Activated CD8-positive, alpha-beta memory T cell treated with anti-CD3 and anti-CD28 coated beads for 4 hours (primary cell): ENCODE measurements at places on chromosomes 1 and 21.

- DNase-seq: no peak
Observed at GRCh38 chr1:26545969-26546323, 16.4 kb downstream of the RPS6KA1 start.

DNA sequence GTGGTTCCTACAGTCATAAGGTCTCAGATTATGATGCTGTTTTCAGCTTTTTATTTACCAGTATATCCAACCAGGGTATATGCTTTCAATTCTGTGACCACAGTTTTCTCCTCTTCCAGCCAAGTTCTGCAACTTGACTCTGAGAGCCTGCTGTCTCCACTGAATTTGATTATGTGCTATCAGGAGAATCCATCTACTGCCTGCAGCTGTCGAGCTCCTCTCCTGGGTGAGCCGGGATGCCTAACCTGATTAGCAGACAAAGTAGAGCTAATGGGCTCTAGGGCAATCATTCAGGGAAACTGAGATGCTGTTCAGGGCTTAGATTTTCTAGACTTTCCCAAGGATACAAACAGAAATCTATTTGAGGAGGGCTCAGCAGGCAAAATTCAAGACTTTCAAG, 271.5 kb upstream of the BEND5 start:
- DNase-seq: no peak

DNA sequence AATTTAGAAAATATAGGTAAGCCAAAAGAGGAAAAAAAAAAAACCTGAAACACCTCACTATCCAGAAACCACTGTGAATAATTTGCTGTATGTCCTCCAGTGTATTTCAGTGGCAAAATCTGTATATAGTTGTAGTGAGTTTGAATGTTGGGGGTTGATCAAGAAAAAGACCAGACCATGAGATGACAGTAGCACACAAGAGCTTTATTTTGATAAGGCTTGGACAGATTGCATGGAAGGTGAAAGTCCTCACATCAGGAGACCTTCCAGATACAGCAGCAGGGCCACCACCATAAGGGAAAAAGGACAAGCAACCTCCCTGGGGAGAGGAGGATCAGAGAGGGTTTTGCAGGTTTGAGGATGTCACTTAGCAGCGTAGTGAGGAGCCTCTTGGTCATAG, 16.2 kb upstream of the C1orf115 start:
- no peak for DNase-seq

DNA sequence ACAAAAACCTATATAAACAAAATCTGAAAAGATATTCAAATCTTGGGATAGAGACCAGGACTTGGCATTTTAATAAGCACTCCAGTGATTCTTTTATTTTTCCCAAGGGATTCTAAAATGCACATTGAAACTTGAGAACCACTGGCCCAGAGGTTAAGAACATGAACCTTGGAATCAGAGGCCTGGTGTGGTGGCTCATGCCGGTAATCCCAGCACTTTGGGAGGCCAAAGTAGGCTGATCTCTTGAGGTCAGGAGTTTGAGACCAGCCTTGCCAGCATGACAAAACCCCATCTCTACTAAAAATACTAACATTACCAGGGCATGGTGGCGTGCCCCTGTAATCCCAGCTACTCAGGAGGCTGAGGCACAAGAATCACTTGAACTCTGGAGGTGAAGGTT, 12.9 kb upstream of the CEP85 start:
- DNase-seq: no peak

DNA sequence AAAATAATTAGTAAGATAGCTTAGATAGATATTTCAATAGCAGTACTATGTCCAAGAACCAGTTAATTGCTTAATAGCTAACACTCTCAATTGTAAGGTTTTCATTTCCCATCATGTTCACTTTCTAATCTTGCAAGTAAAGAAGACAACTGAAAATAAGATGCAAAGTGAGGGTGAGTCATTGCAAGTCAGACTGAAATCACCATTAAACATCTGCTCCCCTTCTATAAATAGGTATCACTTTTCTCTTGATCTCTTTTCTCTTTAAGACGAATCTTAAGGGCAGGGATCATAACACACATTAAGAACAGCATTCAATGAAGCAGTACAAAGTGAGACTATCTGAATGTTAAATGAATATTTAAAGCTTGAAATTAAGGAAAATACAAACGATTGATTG, 40.4 kb downstream of the UBR4 start:
- DNase-seq: no peak

DNA sequence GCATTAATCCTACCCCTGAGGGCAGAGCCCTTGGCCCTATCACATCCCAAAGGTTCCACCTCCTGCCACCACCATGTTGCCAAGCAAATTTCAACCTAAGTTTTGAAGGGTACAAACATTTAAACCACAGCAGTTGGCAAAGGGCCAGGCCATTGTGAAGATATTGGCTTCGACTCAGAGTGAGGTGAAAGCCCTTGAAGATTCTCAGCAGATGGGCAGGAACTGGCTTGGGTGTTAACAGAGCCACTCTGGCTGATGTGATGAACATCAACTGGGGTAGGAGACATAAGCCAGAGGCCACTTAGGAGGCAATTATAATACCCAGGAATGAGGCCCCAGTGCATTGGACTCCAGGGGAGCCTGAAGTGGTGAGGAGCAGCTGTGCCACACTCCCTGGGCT, 207.7 kb upstream of the KAZN start:
- DNase-seq: no peak

DNA sequence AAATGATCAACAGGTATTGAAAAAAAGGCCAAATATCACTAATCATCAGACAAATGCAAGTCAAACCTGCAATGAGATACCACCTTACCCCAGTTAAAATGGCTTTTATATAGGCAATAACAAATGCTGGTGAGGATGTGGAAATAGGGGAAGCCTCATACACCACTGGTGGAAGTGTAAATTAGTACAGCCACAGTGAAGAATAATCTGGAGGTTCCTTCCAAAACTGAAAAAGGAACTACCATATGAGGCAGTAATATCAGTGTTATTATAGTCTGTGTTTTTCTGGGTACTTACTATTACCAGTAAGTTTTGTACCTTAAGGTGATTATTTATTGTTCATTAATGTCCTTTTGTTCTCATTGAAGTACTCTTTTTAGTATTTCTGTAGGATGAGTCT, 201.3 kb downstream of the MRPL39 start:
- DNase-seq: no peak

DNA sequence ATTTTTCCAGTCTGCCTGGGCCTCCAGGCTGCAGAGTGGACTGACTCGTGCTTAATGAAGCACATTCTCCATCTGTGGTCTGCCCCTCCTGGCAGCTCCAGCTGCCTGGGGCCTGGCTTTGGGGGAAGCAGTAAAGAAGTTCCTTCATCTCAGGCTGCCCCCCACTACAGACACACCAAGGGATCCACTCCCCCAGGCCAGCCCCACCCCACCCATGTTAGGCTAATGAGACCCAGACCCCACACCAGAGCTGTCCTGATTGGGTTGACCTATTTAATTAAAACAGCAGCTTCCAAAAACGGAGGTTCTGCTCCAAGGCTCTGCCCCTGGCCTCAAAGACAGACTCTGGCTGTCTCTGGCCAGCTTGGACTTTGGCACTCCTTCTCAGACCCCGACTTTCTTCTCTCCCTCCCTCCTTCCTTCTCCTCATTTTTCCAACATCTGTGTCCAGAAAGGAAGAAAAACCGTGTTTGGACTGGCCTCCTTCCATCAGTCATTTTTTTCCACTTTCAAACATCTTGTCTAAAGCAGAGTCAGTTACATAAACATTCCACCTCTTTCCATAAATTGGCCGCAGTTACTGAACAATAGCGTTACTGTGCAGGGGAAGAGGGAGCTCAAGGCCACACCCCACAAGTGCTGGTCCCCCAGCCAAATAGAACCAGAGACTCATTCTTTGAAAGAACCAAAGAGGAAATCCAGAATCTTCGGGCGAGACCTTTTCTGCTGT, 29.7 kb downstream of the SERTAD4 start:
- DNase-seq: no peak

DNA sequence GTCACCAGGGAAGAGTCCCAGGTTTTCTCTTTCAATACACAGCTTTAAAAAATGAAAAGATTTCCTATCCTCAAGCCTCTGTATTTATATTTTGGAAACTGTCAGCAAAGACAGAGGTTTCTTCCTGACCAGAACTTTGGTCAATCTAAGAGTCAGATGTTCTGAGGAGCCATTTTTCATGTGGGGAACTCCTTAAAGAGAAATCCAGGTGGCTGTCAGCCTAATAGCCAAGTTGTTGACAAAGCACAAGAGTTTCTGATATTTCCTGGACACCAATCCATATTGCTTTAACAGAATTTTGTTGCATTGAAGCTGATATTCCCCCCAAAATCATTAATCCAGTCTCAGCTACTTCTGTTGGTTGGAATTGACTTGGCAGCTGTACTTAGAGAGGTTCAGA, 318.6 kb upstream of the NFIA start:
- DNase-seq: no peak

- no peak for DNase-seq
Observed at GRCh38 chr21:31667132-31667531, 7.6 kb downstream of the SOD1 start.

DNA sequence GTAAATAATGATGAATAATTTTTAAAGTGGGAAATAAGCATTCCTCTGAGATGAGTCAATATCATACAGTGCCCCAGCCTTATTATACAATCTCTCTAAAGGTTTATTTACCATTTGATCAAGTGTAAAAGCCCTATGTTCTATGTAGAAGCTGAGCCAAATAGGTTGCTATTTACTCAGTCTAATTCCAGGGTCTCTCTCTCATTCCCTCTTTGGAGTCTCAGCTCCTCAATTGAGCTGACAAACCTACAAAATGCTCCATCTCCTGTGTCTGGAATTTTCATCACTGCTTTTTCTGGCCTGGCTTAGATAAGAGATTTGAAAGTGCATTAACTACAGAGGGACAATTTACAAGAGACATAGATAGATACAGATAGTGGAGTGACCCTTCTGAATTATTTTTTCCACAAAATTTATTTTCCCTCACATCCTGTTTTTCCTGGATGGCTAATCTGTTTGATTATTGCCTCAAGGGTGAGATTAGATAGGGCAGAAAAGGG, 24.8 kb upstream of the USH2A start:
- DNase-seq: no peak

GRCh38 chr1:105684714-105685113, 1371.8 kb upstream of the PRMT6 start:
- no peak for DNase-seq

- no peak for DNase-seq
Observed at GRCh38 chr21:26813426-26813998, 31.7 kb downstream of the ADAMTS1 start.

DNA sequence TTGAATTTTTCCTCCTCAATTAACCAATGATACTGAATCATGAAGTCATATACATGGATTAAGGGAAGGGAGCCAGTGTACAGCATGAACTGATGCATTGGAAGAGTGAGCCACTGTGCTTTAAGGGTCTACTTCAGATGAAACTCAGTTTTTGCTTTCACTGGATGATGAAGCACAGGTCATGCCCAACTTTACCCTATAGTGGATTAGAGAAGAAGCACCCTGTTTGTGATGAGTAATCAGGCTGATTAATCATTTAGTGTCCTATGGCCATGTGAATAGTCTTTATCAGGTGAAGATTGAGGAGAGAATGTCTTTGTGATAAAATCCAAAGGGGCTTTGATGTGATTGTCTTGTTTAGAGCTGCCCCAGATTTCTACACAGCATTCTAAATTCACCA, 24.7 kb upstream of the LAMC1 start:
- no peak for DNase-seq

GRCh38 chr21:46325073-46325912, 1.3 kb downstream of the PCNT start:
- no peak for DNase-seq

GRCh38 chr1:151887028-151887427, 22.3 kb downstream of the THEM4 start:
- no peak for DNase-seq

GRCh38 chr1:159647616-159648015, 60.0 kb downstream of the APCS start:
- DNase-seq: no peak

- DNase-seq: no peak
Observed at GRCh38 chr1:12546771-12547585, 71.0 kb downstream of the DHRS3 start.

DNA sequence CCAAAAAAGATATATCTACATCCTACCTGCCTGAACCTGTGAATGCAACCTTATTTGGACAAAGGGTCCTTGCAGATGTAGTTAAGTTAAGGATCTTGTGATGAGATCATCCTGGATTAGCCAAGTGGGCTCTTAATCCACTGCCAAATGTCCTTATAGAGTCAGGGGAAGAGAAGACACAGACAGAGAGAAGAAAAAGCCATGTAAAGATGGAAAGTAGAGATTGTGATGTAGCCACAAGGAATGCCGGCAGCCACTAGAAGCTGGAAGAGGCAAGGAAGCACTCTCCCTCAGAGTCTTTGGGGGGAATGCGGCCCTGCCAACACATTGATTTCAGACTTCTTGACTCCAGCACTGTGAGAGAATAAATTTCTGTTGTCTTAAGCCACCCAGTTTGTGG, 16.2 kb downstream of the HSD11B1 start:
- no peak for DNase-seq

GRCh38 chr1:155000411-155000725, 2.2 kb upstream of the ZBTB7B start:
- DNase-seq: no peak

GRCh38 chr1:25183126-25183980, 48.9 kb downstream of the SYF2 start:
- DNase-seq: no peak

DNA sequence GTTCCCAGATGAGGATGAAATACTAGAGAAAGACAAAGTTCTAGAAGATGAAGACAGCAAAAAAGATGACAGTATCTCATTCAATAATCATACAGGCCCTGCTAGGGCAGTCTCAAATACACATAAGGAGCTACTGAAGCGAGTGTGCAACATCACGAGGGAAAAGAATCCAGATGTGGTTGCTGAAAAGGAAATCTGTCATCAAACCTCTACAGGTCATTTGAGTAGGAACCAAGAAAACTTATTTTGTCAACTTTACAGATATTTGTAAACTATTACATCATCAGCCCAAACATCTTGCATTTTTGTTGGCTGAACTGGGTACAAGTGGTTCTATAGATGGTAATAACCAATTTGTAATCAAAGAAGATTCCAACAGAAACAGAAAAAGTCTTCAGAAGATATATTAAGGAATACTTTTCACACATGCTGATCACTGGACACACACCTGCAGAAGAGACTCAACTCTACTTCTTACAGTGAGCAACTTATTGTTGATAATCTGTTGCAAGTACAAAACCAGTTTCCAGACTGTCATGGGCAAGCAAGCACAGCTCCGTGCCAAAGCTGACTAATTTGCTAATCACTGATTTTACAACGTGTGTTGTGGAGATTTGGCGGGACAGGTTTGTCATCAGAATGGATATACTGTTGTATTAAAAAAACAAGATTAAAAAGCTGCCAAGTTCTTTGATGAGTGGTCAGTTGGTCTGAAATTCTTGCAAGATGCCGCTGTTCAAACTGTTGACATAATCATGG, 42.1 kb downstream of the TRIM33 start:
- DNase-seq: no peak

- DNase-seq: no peak
Observed at GRCh38 chr1:167404161-167404888, 114.0 kb downstream of the CD247 start.

- DNase-seq: no peak
Observed at GRCh38 chr1:106502659-106503058, 553.8 kb upstream of the PRMT6 start.

GRCh38 chr1:67227196-67227595, 60.9 kb downstream of the IL23R start:
- DNase-seq: no peak

GRCh38 chr1:4176841-4177240, 276.8 kb upstream of the C1orf174 start:
- DNase-seq: no peak
